Foreskin melanocyte (primary cell): ENCODE measurements at places on chromosomes 11 and 22.

- DNase-seq: no peak
Measured at GRCh38 chr11:34351687-34352469, 5.9 kb downstream of the ABTB2 start.

GRCh38 chr11:67029146-67029545 is 6.2 kb downstream of the SYT12 start:
- no peak for DNase-seq

GRCh38 chr11:72254299-72254993 is 10.5 kb upstream of the PHOX2A start:
- no peak for DNase-seq

GRCh38 chr22:17235149-17235655 is 16.0 kb upstream of the ADA2 start:
- no peak for DNase-seq

- no peak for DNase-seq
Measured at GRCh38 chr11:35305670-35306382, 113.5 kb downstream of the SLC1A2 start.

DNA sequence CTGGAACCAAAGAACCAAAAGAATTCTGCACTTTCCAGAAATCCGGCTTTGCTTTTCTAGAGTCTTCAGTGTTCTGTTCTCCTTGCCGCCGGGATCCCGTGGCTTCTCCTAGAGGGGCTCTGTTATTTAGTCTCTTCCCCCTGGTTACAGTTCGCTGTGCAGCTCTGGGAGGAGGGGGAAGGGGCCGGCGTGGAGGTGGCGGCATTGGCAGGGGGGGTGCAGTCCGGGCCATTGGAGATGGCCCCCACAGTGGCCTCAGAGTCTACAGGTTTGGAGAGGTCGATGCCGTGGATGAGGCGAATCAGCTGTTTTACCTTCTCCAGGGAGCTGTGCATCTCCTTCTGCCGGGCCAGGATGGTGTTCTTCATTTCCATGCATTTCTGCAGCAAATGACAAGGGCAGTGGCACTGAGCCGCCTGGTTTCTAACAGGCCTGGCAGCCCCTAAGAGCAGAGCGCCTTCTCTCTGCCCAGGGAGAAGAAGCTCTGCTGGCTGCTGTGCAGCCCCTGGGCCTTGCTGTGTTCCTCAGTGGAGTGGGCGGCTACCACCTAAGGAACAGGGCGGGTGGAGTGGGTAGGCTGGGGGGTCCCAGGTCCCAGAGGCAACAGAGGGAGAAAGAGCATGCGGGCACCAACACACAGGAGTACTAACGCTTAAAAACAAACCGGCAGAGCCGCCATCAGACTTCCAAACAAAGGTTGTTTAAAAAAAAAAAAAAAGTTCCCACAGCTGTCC is 11.6 kb downstream of the LARGE2 start:
- no peak for DNase-seq

DNA sequence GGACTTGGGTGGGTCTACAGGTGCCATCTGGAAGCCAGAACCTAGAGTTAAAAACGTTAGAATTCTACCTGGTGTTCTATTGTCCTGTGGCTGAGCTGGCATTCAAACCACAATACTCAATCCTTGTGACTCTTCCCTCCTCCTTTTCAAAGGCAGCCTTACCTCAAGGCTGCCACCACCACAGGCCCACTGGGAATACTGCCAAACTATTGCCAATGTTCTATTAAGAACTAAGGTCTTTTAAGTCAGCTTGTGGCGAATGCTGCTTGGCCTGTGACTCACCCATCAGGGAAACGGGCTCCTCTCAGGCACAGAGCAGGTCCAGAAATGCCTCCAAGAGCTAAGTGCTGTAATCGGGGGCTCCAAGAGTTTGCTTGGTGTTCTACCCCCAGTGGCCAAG is 1008.4 kb downstream of the JRKL start:
- no peak for DNase-seq
